ENCODE measurements at places on chromosomes 2 and 18.

DNA sequence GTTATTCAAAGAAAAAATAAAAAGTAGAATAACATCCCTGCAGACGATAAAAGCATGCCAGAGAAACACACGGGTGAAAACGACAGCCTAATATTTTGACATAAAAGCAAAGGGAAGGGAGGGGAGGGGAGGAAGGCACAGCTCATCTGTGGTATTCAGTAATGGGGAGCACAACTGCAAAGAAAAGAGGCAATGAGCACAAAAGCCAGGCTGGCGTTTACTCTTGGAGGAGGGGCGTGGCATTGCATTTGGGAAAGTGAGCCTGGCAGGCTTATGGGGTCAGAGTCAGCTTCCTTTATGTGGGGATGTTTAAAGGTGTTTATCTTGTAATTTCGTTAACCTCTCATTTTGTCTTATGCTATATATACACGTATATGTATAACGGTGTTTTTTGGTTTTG is 53.2 kb downstream of the STEAP3 start:
- DNase-seq = no peak

DNA sequence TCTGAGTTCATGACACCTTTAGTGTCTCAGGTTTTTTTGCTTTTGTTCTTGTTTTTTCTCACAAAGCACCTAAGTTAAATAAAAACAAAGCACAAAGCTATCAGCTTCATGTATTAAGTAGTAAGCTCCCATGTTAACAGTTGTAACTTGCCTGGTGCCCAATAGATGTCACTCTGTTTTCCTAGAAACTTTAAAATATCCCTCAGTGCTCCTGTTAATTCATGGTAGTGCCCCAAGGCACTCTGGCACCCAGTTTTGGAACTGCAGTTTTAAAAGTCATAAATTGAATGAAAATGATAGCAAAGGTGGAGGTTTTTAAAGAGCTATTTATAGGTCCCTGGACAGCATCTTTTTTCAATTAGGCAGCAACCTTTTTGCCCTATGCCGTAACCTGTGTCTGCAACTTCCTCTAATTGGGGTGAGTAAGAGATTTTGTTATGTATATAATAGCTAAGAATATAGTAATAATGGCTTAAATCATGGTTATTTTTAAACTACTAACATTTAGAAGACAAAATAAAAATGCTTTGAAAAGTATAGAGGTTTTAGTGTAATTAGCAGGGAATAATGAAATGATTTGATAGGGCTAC is 555.0 kb upstream of the TMEFF2 start:
- DNase-seq = peak; percentile 29

GRCh38 chr2:10646153-10646552 is 43.6 kb downstream of the NOL10 start:
- peak; percentile 20 for DNase-seq

DNA sequence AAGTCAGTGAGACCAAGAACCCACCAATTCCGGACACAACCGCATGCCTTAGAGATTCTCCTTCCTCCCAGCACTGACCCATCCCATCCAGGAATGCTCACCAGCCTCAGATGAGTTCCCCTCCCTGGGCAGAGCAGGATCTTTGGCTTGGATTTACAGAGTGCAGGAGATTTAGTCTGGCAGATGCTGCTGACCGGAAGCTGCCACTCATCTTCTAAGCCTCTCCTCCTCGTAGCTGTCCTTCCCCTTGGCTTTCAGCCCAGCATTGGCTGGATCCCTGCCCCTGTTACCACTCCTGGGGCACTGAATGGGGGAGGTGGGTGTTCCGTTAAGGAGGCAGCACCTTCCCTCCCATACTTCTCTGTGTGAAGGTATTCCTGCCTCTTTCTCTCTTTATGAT is 53.2 kb downstream of the VWA3B start:
- no peak for DNase-seq

- no peak for DNase-seq
These were observed 212.0 kb upstream of the ID2 start for GRCh38 chr2:8469709-8470493.

DNA sequence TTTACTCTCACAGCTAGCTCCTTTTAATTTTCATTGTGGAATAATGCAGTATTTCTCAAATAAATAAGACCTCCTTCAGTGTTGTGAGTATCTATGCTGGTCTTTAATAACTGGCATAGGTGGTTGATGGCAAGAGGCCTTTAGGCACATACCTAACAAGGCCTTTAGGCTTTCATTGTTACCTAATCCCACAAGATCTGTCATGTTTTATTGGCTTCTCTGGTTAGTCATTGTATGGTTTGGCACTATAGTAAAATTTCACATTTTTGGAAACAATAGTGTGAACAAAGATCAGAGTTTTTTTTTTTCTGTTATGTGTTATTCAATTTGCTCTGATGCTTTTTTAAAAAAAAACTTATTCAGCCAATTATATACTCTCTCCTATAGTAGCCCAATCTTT is 89.8 kb upstream of the NEUROD1 start:
- peak; percentile 22 for DNase-seq

GRCh38 chr2:174184915-174185314 is 63.4 kb downstream of the OLA1 start:
- DNase-seq = no peak

- DNase-seq = no peak
These were observed 3.2 kb upstream of the AQP12B start for GRCh38 chr2:240685771-240686371.

- DNase-seq = no peak
These were observed 14.4 kb upstream of the RAB17 start for GRCh38 chr2:237604960-237605359.

GRCh38 chr2:26465266-26465925 is 12.5 kb downstream of the OTOF start:
- no peak for DNase-seq

DNA sequence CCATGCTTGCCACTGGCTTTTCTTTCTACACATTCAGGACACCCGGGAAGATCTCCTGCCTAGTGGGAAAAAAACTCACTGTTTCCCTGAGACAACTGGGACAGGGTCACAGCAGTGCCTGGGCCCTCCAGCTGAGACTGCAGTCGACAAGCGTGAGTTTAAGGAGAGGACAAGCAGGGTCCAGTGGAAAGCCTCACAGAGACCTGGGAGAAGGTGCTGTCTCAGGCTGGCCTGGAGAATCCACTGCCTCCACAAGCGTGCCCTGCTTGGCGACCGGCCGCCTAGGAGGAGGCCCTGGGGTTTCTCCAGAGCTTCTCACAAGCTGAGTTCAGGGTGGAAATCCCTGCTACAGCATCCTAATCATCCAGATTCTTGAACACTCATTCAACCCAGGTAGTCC is 519.6 kb upstream of the RAB6C start:
- no peak for DNase-seq

DNA sequence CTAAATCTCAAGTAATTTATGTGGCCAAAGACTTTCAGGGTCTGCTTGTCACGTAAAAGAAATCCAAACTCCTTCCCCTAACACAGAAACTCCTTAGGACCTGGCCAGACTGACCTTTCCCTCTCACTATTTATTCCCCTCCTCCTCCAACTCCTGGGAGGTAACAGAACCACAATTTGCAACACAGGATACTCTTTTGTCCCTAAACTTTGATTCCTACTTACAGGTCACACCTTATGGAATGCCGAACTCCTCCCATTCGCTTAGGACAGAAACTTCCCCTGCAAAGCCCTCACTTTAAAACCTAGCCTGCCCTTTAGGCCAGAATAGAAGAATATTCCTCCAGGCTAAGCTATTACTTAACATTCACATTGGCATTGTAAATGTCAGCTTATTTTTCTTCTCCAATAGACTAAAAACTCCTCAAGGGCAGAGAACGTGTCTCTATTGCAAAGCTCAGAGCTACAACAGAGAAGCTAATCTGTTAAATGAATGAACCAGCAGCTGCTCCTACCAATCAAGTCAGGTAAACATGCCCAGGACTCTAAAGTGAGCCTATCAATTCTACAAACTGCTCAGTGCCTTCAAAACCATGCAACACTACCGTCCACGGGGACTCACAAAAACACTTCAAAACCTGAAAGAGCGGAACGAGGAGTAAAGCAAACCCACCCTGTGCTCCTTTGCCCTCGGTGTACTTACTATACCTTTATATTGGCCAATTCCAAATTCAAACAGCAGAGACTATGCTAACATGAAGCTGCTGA is 6.1 kb downstream of the INO80D start:
- no peak for DNase-seq

DNA sequence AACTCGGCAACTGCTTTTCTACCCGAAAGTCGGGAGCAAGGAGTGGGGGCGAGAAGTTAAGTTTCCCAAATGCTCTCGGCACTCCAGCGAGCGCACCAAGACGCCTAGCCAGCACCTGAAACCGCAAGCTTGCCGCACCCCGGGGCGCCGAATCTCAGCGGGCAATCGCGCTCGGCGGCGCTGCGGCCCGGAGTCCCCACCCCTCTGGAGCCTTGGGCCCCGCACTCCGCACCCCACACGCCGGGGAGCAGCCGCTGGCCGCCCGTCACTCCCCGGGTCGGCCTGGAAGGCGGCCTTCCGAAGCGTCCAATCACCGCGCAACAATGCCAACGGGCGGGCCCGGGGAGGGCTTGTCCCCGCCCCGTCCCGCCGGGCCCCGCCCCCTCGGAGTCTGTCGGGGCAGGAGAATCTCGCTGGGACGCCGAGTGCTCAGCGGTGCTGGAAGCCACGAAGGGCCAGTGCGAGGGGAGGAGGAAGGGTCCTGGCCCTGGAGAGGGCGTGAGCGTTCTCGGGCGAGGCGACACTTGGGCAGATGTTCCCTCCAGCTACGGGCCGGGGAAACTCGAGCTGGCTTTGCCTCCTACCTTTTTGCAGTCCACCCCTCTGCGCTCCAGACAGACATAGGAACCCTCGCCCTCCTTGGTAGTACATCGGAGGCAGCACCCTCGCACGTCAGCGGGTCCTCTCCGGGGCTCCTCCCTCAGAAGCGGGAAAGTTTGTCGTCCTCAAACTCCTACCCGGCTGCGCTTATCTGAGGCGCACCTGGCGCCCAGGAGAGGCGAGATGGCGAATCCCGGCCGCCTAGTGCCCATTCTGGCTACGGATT is 1.1 kb upstream of the ZBTB7C start:
- peak; percentile 95 for DNase-seq

DNA sequence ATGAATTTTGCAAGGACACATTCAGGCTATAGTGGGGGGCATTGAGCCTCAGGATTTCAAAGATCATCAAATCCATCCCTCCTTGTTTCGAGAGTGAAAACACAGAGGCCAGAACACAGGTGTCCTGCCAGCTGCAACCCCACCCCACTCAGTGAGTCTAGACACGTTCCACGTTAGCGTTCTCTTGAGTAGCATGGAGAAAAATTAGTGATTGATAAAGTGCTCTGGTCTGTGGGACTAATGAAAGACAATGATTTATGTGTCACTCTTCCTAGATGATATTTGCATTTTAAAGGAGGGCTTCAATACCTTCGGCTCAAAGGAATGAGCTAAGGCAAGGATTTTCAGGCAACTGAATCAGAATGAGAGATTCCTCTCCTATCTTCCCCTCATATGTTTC is 43.8 kb downstream of the SLC4A3 start:
- no peak for DNase-seq

DNA sequence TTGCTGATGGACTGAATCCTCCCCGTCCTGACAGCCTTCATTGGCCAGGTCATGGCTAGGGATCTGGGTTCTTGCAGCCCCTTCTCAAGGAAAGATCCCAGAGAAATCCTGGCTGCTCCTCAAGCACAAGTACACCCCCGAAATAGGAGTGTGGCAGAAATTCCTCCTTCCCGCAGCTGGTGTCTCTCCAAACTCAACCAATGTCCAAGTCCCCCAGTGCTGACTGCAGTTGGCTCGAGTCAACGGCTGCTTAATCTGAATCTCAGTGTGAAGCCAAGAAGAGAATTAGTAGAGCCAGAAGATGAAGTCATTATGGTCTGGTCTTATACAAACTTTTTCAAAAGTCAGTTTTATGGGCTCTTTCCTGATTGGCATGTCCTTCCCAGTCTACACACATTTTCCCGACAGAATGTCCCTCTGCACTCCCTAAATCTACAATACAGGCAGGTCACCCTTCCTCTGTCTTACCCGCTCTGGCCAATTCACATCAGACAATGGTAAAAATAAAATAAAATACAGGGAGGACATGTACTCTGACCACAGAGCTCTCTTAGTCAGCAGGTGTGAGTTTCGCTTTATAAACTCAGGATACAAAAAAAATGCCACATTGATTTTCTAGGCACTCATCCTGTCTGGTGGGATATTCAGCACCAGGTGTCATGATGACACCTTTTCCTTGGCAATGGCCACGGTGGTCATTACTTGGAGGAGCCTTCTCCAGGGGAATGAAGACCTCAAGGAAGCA is 76.9 kb upstream of the PAPOLG start:
- no peak for DNase-seq

DNA sequence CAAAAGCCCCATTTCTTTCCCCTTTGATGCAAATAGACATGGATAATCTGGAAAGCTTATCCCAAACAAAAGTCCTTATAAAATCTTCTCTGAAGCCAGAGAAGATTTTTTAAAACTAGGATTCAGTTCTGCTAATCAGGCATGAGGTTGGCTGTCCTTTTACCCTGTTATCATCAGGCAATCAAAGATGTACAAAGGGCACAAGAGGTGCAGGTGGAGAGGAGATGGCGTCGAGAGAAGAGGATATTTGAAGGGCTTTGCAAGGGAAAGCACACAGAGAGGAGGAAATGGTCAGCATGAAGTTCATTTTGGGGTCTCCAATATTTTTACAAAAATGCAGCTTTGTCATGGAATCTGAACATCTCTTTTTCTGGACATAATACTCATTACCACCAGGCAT is 88.5 kb downstream of the KLF7 start:
- DNase-seq = no peak

- no peak for DNase-seq
These were observed 18.2 kb upstream of the ACSL3 start for GRCh38 chr2:222842491-222843174.

DNA sequence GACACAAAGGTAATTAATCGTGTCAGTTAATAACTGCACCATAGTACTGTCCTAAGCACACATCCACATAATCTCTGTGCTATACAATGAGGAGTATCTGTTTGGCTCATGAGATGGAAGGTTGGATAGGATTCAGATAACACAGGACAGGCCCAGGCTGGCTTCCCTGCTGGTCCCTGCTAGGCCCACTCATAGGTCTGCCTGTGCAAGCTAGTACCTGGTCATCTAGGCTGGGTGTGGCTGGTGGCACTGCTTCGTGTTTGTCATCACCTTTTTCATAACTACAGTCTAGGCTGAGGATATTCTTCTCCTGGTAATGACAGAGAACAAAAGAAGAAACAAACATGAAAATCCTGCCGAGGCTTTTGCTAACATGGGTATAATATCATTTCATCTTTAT is 392.8 kb downstream of the TRIB2 start:
- DNase-seq = no peak
